Mucosa of descending colon (tissue), 3 donors: ENCODE measurements at places on chromosomes 2 and 18. TPM values are rescaled to one million over a fixed set of nuclear protein-coding genes. Genes with fewer than 3 reads are reported as not detected.

DNA sequence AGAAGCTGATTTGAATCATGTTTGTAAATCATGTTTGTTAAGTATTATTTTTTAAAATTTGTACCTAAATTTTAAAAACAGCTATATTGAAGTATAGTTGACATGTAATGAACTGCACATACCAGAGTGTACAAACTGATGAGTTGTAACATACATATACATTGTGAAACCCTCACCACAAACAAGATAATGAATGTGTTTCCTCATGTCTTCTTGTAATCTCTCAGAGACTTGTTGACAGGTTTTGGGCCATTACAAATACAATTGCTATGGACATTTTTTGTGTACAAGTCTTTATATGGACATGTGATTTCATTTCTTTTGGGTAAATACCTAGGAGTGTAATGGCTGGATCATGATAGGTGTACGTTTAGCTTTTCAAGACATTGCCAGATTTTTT lies 21.5 kb downstream of the WDR43 start:
- DNase-seq = no peak

The TUBA3E gene
- total RNA-seq = not detected

DNA sequence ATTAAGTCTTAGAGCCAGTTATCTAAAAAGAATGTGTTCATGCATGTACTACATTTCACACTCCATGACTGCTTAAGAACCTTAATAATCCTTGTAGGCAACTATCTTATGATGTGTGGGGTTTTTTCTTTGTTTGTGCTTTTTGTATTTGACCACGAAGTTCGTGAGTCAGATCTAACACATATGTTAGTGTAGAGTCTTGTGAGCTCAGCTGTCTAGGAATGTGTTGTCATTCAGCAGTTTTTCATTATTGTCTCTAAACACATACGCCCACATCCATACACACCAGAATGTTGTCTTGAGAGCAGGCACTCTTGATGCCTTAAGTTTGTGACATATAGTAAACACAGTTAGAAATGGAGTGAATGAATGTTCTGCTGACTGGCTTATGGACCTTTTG lies 38.4 kb downstream of the CAB39 start:
- DNase-seq = no peak

The ICOS gene
- 0.36 TPM for total RNA-seq

DNA sequence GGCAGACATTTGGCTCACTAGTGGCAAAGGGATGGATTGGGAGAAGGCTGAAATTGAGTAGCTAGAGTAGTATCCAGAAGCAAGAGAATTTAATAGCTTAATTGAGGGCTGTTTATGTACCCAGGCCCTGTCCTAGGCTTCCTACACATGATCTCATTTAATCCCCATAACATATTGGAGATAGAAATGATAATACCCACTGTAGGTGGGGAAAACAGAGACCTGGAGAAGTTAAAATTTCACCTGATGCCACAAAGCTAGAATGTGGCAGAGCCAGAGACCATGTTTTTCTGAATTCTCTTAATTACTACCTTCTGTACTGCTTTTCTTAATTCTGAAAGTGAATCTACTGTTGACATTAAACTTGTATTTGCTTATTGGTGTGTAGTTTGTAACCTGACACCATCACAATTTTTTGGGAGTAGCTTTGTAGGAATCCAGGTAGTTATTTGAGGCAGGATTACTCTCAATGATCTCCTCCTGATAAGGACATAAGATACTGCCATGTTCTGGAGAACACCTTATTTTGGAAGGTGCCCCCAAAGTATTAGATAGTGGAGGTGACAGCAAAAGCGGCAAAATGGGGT lies 42.2 kb downstream of the RAB10 start:
- no peak for DNase-seq

The GPBAR1 gene
- total RNA-seq = 3.3 TPM

- DNase-seq = no peak
These were observed 124.1 kb downstream of the ANKRD30BL start for GRCh38 chr2:132037527-132038178.

The TLX2 gene
- total RNA-seq = 0.51 TPM

DNA sequence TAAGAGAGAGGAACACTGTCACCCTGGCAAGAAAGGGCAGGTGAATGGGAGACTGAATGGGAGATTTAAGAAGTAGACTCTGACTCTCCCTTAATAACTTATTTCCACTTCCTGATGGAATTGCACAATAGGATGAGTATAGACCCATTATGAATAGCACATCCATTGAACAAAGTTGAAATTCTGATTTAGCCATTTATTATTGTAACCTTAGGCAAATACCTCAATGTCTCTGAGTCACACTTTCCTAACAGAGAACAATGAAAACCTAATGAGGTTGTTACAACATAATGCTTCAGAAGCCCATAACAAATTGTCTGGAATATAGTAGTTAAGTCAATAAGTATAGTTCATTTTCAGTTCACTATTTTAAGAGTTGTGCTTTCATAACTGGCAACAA lies 78.9 kb downstream of the NRXN1 start:
- DNase-seq = no peak

The AKAIN1 gene
- not detected for total RNA-seq

DNA sequence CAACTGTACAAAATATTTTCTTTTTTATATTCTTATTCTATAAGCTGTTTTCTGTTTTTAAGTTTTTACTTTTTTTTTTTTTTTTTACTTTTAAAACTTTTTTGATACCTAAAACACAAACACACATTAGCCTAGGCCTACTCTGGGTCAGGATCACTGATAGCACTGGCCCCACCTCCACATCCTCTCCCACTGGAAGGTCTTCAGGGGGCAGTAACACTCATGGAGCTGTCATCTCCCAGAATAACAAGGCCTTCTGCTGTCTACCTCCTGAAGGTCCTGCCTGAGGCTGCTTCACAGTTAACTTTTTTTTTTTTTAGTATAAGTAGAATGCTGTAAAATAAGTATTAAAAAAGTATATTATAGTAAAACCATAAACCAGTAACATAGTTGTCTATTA lies 415.1 kb downstream of the PTPRM start:
- no peak for DNase-seq

The TEKT4 gene
- total RNA-seq = not detected

The SIX3 gene
- total RNA-seq = not detected
